ENCODE measurements at places on chromosomes 6 and 20.

DNA sequence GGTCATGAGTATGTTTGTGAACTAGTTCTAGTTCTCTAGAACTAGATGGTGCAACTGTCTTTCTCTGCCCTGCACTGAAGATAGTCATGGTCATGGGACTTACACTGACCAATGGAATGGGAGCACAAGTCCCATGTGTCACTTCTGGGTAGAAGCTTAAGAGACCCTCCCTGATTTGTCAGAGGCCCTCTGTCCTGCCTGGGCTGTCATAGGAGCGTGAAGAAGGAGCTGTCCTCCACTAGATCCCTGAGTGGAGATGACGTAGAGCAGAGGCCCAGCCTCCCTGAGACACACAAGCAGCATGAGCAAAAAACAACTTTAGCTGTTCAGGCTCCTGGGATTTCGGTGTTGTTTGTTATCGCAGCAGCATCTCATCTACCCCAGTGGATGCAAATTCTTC lies 514.5 kb downstream of the PREX1 start:
- DNase-seq, result no peak

- no peak for DNase-seq
These were observed 13.0 kb downstream of the GLP1R start for GRCh38 chr6:39061588-39061987.

- DNase-seq, result no peak
These were observed 18.9 kb upstream of the MOCS1 start for GRCh38 chr6:39953076-39953618.

GRCh38 chr6:31898383-31899011 lies 999 bp upstream of the EHMT2 start:
- no peak for DNase-seq

GRCh38 chr6:13872681-13873080 lies 52.1 kb upstream of the RNF182 start:
- peak; percentile 78 for DNase-seq

GRCh38 chr6:167806061-167806700 lies 20.5 kb upstream of the AFDN start:
- no peak for DNase-seq

DNA sequence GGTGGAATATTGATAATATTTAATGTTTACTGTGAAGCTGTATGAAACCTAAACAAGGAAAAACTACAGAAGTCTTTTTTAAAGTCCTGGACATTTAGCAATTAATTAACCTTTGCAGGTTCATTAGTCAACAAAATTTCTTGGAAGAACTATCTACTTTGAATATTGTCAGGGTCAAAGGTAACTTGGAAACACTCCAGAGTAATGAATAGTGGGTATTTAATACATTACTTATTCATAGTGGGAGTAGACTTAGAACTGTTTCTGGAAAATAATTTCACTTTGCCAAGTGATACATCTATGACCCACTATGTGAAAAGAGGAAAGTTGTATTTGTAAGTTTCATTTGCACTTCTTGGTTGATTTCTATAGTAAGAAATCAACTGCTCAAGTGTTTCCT lies 319.1 kb downstream of the TFAP2B start:
- no peak for DNase-seq

DNA sequence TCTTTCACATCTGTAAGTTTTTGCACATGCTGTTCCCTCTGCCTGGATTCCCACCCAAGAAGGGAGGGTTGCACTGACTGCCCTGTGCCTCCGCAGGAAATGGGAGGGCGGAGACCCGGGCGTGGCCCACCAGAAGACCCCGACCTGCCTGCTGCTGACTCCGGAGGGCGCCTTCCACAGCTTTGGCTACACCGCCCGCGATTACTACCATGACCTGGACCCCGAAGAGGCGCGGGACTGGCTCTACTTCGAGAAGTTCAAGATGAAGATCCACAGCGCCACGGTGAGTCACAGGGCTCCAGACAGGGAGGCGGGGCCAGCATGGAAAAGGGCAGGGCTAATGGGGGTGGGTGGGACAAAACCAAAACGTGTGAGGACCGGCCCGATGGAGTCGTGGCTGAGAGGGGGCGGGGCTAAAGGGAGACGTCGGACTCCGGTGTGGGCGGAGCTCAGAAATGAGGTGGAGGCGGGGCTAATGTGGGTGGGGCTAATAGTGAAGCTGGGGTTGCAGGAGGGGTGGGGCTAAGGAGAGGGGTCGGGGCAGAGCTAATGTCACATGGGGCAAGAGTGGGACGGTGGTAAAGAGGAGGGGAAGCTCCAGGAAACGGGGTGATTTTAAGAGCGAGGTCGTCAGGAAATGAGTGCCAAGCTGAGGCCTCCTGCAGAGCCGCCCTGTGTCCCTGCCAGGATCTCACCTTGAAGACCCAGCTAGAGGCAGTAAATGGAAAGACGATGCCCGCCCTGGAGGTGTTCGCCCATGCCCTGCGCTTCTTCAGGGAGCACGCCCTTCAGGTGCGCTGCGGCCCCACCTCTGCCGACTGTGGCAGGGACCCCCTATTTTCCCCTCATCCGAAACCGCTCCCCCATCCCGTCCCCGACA lies 12.6 kb downstream of the HSPA12B start:
- peak; percentile 74 for DNase-seq

GRCh38 chr6:109793021-109793420 lies 101.9 kb downstream of the FIG4 start:
- DNase-seq, result no peak

DNA sequence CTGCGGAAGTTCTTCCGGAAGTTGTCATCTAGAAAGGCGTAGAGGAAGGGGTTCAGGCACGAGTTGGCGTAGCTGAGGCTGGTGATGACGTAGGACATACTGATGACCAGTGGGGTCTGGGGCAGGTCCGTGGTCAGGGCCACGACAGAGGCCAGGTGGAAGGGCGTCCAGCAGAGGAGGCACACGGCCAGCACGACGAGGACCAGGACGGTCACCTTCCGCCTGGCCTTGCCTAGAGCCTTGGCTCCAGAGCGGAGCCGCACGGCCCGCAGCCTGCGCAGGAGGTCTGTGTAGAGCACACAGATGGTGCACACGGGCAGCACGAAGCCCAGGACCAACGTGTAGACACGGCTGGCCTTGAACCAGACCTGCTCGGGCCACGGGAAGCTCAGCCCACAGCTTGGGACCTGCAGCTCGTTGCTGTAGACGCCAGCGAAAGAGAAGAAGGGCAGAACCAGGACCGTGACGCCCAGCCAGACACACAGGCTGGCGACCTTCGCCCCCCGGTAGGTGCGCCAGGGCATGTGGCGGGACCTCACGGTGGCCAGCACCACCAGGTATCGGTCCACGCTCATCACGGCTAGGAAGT lies 1.4 kb downstream of the NPBWR2 start:
- no peak for DNase-seq

GRCh38 chr20:61765871-61766654 lies 299.6 kb downstream of the TAF4 start:
- DNase-seq, result no peak

DNA sequence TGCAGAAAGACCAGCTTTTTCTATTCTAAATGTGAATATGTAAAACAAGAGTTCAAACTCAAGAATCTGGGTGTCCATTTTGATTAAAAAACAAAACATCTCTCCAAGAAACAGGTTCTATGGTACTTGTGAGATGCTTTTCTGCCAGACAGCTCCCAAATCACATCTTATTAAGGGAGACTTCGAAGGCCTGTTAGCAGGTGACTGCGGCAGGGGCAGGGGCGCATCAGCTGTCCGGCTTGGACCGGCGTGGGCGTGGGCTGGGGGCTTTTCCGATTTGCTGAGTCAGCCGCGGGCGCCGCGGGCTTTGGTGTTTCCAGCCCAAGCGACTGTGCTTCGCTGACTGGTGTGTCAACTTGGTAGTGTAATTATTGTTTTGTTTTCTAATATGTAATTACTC lies 32.6 kb downstream of the TFAP2A start:
- DNase-seq, result no peak

DNA sequence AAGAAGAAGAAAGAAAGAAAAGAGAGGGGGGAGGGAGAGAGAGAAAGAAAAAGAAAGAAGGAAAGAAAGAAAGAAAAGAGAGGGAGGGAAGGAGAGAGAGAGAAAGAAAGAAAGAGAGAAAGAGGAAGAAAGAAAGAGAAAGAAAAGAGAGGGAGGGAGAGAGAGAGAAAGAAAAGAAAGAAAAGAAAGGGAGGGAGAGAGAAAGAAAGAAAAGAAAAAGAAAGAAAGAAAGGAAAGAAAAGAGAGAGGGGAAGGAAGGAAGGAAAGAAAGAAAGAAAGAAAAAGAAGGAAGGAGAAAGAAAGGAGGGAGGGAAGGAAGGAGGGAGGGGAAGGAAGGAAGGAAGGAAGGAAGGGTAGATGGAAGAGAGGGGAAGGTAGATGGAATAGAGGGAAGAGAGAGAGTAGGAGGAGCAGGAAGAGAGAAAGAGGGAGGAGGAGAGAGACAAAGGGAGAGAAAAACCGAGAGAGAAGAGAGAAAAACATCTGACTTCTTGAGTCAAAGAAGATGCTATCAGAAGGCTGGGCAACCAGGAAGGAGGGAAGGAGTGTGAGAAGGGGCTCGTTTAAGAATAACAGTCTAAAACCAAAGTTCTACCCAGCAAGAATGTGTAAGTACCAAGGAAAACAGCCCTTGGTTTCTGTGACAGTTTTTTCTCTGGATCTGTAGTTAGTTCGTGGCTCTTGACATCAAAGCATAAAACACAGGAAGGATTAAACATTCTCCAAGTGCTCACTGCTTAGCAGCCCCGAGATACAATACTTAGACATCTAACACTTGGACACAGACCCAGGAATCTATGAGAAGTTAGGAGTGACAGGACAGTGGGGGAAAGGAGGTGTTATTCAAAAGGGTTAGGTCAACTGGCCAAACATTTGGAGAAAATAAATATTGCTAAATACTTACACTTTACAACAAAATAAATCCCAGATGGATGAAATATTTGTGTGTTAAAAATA lies 131.9 kb upstream of the STMND1 start:
- DNase-seq, result no peak

DNA sequence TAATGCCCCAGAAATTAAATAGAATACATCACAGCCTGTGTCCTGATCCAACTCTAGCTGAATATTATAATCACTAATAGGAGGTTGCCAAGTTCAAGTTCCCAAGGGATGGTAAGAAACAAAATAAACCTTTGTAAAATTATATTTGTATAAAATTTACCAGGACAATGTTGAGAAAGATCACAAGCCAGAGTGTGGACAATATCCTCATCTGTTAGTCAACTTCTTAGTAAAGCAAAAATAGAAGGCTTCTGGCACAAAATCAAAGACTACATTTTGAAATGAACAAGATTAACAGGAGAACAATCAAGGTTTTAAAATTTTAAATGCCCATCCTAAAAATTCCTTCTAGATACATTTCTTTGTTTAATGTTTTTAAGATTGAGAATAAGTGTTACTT lies 290.4 kb upstream of the HSF2 start:
- DNase-seq, result no peak

GRCh38 chr6:14824484-14825275 lies 421.2 kb upstream of the JARID2 start:
- peak; percentile 16 for DNase-seq

GRCh38 chr6:135675862-135676261 lies 175.6 kb upstream of the PDE7B start:
- peak; percentile 51 for DNase-seq

DNA sequence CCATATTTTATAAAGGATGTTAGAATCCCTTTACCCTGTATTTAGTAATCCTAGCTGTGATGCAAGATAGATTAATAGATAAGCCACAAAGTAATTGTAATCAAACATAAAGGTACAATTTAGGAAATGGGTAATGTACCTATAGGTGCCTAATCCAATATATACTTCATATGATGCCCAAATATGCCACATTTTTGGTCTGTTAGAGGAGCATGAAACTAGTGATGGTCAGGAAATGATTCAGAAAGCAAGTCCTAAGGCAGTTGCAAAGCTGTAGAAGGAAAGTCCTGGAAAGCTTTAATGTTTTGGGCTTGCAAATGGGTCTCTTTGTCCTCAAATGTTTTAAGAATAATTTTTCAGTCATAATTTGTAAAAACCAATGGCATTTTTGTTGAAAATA lies 76.6 kb upstream of the PTPRK start:
- DNase-seq, result no peak

DNA sequence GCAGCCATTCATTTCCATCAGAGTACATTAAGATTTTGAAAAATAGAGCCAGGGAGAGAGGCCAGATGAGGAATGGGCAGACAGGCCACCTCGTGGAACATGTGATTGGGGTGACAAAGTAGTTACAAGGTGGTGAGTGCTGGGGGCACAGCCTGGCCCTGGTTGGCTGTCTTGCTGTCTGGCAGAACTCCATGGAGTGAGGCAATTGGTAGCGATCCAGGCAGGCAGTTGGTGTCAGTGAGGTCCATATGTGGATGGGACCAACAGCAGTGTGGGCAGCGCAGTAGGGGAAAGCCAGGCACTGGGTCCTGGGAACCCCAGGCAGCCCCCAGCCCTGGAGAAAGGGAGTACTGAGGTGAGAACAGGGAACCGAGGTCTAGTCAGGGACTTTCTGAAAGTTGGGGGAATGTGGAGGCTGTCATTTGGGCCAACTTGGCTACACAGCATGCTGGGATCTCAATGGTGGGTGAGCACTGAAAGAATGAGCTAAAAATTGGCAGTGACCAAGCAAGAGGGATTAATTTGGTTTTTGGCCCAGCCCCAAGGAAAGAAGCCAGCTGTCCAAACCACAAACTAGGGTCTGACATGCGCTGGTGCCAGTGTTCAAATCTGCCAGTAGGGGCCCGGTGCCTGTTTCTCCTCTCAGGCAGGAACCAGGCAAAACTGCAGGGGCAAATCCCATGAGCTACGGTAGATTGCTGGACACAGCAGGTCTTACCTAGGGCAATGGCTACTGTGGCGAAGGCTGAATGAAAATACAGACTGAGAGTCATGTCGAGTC lies 61.4 kb upstream of the E2F3 start:
- peak; percentile 10 for DNase-seq

GRCh38 chr6:156883497-156884252 lies 106.5 kb downstream of the ARID1B start:
- DNase-seq, result no peak

DNA sequence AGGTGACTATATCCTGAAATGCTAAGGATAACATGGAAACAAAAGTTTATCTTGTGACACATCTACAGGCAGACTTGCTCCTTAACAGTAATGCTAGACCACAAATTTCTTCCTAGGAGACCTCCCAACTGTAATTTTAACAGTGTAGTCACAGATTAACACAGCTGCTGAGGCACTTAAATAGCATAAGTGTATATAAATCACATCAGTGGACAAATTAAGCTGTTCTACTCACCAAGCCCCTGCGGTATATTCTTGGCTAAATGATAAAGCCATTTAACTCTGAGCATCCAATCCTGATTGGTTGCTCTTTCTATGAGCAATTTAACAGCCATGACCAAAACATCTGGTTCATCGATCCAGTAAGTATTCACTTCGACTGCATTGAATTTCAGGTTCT lies 73.3 kb upstream of the LYRM2 start:
- no peak for DNase-seq

- no peak for DNase-seq
These were observed 234.9 kb downstream of the BCKDHB start for GRCh38 chr6:80341330-80341729.

GRCh38 chr6:88760091-88760490 lies 203.3 kb downstream of the RNGTT start:
- DNase-seq, result no peak

Data from MV-4-11 (cell line).